ENCODE measurements at places on chromosomes 2 and 18.

- no peak for DNase-seq
These were observed 453.4 kb downstream of the BCL11A start for GRCh38 chr2:60100034-60100433.

GRCh38 chr2:240086563-240086962 is 33.2 kb upstream of the OR6B3 start:
- no peak for DNase-seq

DNA sequence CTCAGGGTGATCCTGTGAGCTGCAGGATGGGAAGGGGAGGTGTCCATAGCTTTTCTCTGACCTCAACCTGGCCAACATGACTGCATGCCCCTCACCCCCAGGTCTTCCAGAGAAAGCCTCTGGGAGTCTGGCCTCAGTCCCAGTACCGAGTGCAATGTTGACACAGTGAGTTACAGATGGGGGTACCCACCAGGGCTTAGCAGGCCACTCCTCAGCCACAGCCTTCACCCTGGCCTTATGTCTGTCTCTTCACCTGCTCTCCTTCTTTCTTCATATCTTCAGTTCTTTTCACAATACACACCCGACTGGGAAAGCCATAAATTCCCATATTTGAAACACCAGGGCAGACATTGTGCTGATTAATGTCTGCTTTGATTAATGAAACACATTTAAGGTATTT is 33.5 kb downstream of the AOX1 start:
- no peak for DNase-seq

GRCh38 chr18:44409071-44409470 is 271.6 kb upstream of the SETBP1 start:
- no peak for DNase-seq

DNA sequence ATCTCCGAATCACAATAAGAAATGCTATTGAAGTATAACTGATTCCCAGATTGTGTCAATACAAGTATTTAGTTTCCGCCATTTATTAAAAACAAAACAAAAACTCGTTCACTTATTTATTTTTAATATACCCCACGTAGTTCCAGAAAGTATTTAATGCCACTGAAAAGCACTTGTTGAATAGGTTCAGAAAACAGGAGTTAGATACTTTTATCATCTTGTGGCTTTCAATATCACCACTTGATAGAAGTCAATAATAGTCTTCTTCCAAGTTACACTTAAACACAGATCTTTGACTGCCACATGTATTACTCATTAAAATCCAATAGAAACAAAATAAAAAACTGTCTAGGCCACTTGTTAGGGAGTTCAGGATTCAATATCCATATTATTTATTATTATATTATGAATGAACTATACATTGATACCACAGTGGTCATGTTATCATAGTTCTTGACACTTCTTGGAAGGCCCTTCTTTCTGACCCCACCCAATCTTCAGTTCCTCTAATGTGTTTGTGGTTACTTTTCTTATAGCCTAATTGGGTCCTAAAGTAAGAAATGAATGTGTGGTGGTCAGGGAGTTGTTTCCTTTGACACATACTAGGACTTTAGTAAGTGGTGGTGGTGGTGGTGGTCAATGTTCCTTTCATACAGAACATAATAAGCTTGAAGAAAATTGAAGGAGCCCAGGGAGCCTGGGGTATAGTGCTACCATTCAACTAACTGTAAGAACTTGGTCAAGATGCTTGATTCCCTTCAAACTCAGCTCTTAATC is 221.3 kb upstream of the ITGA4 start:
- DNase-seq: no peak

DNA sequence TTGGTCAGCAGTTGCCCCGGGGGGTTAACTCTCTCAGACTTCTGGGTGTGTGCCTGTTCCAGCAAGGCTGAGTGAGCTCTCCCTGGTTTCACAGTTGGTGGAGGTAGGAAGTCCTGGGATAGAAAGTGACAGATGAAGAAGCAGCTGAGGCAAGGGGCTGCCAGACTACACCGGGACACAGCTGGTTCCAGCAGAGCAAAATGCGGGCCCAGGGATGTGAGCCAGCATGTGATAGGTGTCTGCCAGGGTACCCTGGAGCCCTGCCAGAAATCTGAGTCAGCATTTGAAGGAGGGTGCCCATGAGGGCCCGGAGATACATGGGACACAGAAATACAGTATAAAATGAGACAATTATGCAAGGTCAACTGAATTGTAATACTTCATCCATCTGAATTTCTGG is 79.3 kb upstream of the LGALSL start:
- peak; percentile 86 for DNase-seq

- no peak for DNase-seq
These were observed 52.3 kb downstream of the PIEZO2 start for GRCh38 chr18:11096839-11097750.

DNA sequence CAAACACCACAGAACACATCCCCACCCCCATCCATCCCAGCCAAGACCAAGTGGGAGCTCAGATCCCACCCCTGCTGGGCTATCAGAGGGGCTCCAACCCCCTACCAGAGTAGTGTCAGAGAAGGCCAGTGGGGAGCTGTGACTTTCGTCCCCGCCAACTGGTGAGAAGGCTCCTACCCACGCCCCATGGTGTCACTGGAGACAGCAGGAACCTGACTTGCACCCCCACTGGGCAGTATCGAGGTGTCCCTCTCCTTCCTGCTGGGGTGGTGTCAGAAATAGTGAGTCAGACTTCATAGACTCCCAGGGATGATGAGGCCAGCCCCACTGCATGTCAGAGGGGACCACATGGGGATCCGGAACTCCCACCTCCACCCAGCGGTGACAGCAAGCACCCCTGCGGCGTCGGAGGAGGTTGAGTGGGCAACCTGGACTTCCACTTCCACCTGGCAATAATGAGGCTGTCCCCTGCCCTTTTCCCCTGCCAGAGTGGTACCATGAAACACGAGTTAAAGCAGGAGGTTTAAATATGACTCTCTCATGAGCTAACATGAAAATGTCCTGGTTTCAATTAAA is 106.7 kb downstream of the CTIF start:
- DNase-seq: no peak

- DNase-seq: no peak
These were observed 15.5 kb downstream of the CYP1B1 start for GRCh38 chr2:38060236-38061018.

- no peak for DNase-seq
These were observed 1.4 kb downstream of the NDUFA10 start for GRCh38 chr2:240023792-240024191.

GRCh38 chr2:29000481-29000880 is 19.4 kb downstream of the TOGARAM2 start:
- no peak for DNase-seq

GRCh38 chr2:218622606-218623365 is 15.1 kb downstream of the PLCD4 start:
- no peak for DNase-seq

DNA sequence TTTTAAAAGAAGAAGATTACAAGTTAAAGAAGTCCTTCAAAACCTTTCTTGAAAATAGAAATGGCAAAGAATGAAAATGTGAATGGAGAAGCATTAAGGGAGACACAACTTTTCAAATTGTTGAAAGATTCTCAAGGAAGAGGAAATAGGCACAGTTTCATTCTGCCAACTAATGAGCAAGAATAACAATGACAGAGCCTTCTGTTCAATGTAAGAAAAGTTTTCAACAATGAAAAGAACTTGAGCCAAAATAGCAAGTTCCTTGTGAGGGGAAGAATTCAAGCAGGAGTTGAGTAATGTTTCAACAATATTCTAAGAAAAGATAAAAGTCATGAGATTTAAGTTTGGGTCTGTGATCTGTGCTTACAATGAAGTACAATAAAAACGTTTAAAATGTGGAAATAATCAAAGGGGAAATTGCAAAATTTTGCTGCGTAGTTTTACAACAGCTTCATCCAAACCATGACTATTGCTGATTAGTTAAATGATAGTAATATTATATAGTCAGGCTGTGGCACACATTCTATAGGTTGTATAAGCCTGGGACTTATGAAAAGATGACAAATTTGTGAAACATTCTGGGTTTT is 122.6 kb downstream of the METTL4 start:
- peak; percentile 2 for DNase-seq

GRCh38 chr2:46329803-46330775 is 32.9 kb downstream of the EPAS1 start:
- no peak for DNase-seq

DNA sequence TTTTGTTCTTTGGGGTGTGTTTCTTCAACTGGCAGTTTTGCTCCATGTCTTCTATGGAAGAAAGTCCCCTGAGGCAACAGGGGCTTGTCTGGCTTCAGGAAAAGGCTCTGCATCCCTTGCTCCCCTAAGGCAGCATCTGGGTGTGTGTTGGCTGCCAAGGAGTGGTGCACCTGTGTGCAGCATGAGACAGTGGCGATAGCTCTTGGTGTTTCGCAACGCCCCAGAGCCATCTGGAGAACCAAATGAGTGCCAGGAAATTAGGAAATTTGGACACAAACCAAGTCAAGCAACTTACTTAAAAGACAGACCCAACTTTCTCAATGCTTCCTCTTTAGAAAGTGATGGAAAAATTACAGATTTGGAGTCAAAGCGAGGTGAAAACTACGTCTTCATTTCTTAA is 1044.4 kb upstream of the CNTNAP5 start:
- peak; percentile 87 for DNase-seq

DNA sequence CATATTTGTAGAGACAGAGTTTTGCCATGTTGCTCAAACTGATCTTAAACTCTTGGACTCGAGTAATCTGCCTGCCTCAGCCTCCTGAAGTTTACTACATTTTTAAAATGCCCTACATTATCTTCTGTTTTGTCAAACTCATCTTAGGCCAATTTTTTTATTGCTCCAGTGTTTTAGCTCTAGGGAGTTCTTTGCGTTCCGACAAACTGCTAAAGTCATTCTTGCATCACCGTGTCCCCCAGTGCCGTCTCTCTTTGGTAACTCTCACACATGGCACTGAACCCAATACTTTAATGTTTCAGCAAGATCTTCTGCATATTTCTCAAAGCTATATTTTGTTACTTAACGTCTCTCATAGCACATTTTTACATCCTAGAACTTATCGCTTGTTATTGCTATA is 440.9 kb upstream of the NRXN1 start:
- DNase-seq: no peak

GRCh38 chr2:70936165-70936978 is 672 bp downstream of the ATP6V1B1 start:
- no peak for DNase-seq

DNA sequence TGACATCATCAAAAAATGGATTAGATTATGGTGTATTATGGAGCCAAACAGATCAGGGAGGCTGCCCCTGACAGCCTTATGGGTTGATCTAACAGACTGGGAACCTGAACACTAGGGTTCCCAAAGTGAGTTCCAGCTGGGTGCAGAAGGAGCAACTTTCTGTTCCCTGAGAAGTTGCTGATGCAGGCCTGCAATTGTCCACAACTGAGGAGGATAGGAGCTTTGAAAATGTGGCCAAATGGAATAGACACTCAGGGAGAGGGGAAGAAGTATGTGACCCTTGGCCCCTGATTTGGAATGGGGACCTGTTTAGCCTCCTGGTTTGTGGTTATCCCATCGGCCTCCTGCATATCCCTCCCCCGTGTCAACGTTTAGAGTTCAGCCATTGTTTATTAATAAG is 262.2 kb upstream of the SKOR2 start:
- DNase-seq: no peak

DNA sequence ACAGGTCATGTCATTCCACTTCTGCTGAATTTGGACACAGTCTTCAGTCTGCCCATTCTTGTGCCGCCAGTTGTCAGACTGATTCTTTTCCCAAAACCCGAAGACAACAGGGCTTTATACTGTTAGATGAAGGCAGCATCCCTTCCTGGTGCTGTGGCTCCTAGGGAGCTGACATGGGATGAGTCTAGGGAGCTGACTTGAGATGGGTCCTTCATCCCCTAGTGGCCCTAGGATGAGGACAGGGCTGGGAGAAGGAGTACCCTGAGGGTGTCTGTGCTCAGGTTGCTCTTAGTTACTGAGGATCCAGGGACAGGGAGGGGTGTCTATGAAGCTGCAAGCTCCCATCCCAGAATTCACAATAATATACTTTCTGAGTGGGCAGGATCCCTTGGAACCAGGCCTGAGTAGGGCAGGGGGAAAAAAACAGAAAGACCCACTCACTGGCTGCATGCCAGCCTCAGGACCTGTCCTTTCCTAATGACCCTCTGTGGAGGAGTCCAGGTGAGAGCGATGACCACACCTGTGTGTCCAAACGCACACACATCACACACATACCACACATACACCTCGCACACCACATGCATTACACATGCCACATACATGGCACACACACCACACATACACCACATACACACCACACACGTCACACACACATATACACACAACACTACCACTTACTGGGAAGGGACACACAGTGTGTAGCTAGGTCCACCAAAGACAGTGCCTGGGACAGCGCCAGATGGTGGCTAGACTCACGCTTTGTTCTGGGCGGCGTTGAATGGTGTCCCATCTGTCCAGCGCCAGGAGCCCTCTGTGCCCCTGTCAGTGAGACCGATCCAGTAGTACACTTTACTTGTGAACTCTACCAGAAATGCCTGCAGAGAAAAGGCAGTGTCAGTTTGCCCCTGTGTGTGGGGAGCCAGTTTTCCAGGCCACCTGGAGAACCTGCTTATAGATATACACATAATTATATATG is 11.1 kb downstream of the CLEC4F start:
- DNase-seq: no peak

GRCh38 chr18:24189007-24189528 is 50.2 kb downstream of the CABYR start:
- DNase-seq: peak; percentile 36

DNA sequence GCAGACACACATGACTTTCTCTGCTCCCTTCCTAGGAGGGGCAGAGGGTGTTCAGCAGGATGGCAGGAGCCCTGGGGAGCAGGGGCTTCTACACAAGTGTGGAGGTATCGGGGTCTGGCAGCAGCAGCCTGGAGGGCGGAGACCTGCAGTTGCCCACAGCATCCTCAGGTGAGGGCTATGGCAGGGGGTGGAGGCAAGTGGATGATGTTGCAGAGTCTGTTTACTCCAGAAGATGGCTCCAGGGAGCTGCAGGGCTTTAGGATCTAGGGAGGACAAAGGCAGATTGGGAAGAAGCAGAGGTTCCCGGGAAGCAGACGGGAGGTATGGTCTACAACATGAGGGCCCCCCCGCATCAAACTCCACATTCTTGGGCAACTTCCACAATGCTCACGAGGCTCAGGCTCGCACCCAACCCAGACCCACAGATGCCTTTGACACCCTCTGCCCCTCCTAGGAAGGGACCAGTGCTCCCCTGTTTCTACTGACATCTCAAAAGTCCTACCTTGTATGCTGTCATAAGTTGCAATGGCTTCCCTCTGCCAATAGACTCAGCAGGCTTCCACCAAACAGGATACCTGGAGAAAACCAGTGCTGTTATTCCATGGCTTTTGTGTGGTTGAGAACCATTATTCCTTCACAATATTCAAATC is 12.0 kb upstream of the ATP6V1C2 start:
- DNase-seq: no peak

GRCh38 chr2:56047136-56047535 is 123.6 kb upstream of the EFEMP1 start:
- DNase-seq: no peak

GRCh38 chr2:133561045-133561852 is 7.0 kb downstream of the NCKAP5 start:
- DNase-seq: peak; percentile 88

DNA sequence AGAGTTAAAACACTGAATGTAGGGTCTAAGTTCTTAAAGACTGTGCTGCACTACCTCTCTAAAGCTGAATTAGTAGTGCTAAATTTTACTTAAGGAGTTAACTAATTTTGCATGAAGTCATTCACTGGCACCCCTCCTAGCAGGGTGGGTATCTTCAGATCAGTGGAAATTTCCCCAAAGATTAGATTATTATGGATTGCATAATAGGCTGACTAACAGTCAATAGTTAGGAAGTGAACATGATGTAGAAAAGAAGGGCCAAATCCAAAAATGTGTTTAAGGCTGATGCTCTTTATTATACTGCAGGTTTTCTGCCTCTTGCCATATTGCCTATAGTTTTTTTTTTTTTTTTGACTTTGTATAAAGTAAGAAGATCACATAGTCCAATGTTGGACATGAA is 5.2 kb downstream of the ZNF638 start:
- no peak for DNase-seq
